Stimulated activated naive B cell treated with anti-CD40 and anti-IgM and Interleukin-4, amounts not matched to agents 10 μg/mL and 1 μg/mL and 100 μg/mL, for 72 hours (primary cell): ENCODE measurements at places on chromosomes 6 and 20.

- no peak for DNase-seq
Observed at GRCh38 chr6:81606965-81607381, 145.5 kb downstream of the TENT5A start.

- no peak for DNase-seq
Observed at GRCh38 chr6:7828124-7828523, 82.5 kb downstream of the TXNDC5 start.

DNA sequence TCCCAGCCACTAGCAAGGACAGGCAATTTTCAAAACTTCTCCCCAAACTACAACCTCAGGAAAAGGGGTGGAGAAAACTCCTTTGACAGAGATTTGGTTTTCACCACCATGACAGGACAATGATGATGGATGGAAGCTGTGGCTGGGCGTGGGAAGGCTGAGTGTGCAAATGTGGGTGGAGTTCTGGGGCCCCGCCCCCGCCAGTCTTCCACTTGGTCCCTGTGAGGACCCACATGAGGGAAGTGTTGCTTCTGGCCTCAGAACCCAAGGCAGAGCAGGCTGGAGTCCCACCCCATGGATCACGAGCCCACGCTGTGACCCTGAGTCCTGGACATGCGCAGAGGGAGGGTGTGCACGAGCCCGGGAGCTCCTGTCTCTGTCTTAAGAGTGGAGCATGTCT, 21.5 kb upstream of the MRGBP start:
- DNase-seq = no peak

DNA sequence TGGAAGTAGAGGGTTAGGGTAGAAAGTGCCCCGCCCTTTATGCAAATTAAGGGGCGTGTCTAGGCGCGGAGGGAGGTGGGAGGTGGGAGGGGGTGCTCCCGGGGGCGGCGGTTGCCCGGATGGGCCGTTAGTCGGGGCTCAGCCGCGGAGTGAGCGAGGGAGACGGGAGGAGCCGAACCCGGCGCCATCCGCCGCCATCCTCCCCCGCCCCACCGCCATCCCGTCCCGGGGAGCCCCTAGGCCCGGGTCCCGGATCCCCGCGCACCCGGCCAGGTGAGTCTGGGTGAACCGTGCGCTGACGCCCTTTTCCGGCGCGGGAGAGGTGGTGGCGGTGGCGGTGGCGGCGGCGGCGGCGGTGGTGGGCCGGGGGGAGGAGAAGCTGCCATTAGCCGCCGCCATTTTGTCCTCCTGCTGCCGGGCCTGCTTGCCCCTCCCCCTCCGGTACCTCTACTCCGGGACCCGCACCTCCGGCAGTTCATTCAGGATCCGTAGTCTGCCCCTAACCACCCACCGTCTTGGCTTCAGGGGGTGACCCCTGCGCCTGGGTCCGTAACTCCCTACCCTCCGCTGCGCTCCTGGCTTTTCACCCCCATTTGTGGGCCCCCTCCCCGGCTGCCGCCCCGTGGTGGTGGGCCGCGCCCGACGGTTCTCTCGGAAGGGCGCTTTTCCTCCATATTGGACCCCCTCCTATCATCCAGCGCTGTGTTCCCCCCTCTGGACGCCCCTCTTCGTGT, at the start of gene PRRC2A:
PRRC2A (plus strand) TSS at position 130 of the 734 bp plus-strand sequence. CDS start 2,075 bp downstream, outside the sequence.
- DNase-seq = no peak

GRCh38 chr6:5968817-5969734, 37.6 kb downstream of the NRN1 start:
- DNase-seq = no peak

DNA sequence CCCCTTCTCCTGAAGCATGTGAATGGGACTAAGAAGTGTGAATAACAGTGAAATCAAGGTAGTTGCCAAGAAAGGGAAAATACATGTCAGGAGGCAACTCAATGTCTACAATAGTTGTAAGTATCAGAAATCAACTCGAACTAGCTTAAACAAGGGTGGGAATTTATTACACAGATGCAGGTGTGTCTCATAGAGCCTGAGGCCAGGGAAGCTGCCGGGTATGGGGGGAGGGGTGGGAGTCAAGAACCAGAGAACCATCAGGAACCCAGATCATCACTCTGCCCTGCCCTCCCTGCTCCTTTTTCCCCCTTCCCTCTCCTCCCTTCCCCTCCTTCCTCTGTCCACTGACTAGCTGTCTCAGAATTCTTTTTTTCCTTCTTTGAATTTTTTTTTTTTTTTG, 34.9 kb upstream of the BMP6 start:
- no peak for DNase-seq

GRCh38 chr20:44615876-44616603, 33.7 kb downstream of the PKIG start:
- DNase-seq = no peak

- no peak for DNase-seq
Observed at GRCh38 chr6:168498161-168498843, 57.3 kb downstream of the SMOC2 start.

DNA sequence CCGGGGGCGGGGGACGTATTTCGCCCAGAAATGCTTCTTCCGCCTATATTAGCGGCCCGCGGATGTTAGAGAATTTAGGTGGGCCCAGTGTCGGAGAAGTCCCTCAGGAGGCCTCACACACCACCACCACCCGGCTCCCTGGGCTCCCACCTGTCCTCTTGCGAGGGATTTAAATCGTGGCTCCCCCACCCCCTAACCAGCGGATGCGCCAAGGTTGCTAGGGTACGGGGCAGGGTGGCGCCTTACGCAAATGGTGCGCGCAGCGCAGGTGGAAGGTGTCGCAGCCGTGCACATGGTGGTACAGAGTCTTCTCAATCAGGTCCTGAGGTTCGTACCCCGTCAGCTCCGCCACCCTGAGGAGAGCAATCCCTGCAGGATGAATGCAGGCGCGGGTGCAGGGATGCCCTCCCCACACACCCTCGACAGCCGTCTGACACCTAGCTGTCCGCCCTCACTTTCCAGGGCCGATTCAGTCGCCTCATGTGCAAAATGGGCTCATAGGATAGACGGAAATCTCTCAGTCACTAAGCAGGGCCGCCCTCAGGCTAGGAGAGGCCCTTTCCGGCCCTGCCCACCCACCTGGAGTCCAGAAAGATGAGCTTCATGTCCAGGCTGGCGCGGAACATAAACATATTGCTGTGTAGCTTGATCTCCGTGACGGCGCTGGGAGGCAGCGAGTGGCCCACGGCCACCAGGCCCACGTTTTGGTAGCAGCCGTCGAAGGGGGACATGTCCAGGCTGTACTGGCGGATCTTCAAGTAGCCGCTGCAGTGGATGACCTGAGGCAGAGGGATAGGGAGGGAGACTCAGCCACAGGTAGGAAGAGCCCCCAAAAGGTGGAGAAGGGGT, 16.6 kb downstream of the SIM1 start:
- no peak for DNase-seq

GRCh38 chr6:69813508-69813907, 16.7 kb upstream of the LMBRD1 start:
- DNase-seq = no peak

- DNase-seq = no peak
Observed at GRCh38 chr20:56995149-56995548, 271.3 kb downstream of the BMP7 start.

DNA sequence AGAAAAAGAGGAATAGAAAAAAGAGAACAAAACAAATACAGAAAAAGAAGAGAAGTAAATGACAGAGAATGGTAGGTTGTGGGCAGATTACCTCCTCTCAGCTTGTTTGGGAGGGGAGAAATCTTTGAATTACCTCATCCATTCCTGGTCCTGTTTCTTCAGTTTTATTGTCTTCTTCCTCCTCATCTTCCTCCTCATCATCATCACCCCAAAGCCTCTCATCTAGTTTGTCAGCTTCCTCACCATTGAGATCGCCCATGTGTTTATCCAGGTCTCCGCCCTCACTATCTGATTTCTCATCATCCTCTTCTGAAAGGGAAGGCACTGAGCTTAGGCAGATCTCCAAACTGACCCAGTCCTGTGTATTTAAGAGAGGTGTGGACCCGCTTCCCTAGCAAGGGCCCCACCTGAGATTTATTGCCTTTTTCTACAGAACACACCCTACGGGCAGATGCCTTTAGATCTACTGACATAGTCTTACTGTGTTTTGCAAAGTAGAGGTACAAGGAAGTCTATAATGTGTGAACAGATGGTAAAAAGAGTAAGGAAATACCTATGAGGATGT, 24.2 kb upstream of the LYRM2 start:
- DNase-seq = no peak

DNA sequence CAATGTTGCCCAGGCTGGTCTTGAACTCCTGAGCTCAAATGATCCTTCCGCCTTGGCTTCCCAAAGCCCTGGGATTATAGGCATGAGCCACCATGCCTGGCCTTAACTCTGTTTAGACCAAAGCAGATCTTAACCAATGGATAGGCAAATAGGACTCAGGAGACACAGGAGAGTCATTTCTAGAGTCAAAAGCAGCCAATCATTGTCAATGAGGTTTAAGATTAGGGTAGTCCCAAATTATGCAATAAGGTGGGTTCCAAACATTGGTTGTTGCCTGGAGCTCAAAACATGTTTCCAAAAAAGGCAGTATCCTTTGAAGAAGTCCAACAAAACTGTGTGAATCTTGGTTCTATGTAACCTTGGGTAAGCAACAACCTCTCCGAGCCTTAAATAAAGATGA, 95.7 kb upstream of the JARID2 start:
- no peak for DNase-seq

DNA sequence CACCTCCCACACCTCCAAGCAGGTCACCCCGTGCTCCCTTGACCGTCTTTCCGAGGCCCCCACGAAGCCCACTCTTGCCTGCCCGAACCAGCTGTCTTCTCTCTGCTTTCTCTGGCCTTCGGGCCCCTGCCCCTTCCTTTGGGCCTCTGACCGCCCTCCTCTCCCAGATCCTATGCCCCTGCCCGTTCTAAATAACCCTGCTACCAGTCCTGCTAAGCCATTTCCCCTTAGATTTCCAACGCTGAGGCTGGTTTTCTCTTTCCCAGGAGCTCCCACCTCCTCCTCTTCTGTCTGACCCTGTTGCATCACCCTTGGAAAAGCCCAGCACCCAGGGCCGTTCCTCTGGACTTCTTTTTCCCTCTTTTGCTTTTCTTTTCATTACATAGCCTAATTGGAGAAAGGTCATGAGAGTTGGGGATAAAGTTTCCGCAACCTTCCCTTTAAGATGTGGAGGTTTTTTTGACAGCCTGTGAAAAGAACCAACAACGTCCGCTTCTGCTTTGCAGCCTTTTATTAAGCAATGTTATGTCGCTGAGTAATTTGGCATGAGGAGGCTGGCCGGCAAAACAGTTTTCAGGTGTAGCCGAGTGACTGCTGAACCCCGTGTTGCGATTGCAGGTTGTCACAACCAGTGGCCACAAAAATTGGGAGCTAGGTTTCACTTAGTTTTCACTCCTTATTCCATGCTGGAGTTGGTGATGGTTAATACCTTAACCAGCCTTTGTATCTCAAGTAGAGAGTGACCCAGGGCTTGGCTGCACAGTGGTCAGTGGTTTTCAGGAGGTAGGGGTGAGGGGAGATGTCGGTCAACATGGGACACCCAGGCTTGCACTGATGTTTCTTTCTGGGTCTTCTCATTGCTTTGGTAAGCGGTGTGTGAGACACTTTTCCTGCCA, 970 bp downstream of the BLTP3A start:
- DNase-seq = peak; percentile 24

DNA sequence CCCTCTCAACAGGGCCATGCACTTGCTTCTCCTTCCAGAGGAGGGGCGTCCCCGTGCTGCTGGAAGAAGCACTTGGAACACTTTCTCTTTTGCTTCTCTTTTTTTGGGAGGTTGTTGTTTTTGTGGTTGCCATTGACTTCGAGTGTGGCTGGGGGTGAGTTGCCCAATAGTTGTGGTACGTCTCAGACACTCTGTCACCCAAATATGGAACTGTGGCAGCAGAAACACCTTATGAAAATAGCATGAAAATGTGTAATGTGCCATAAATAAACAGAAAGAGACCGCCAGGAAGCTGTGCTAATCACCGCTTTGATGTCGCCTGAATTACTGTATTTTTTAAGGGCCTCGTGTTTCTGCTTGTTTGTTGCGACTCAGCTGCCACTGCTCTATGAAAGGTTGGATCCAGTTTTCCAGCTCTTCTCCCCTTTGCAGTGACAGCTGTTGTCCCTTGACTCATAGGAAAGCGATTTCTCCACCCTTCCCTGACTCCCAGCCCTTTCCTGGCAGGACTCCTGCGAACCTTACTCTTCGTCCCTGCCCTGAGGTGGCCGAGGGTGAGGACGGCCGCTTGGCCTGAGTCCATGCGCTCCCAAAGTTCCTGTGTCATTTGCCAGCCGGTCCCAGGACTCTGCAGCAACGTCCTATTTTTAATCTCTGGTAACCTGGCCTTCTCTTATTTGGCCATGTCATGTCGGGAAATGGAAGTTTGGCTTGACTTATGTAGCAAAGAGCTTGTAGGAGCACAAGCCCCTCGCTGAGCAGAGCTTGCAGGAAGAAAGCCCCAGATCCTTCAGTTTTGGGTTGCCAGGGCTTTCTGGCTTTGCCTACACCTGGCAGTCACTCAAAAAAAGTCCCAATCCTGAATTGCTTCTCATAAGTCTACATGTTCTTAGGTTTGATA, 694.6 kb downstream of the QKI start:
- no peak for DNase-seq

DNA sequence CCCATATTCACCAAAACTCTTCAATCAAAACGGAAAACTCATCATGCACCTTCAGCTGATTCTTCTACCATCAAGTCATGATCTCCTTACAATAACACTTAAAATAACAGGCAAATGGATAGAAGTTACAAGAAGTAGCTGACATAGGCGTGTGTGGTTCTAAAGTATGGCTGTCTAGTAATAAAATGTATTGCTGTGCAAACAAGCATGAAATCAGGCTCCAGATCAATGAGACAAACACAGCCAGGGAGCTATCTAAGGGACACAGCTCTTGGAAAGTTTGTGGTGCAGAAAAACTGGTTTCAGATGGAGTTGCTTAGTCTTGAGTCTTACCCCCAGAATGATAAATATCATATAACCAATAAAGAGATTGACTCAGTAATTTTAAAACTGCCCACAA, 434.8 kb upstream of the NOX3 start:
- DNase-seq = no peak

- no peak for DNase-seq
Observed at GRCh38 chr6:43944908-43945767, 175.1 kb downstream of the VEGFA start.

GRCh38 chr6:169824848-169825557, 73.6 kb downstream of the ERMARD start:
- DNase-seq = no peak

- no peak for DNase-seq
Observed at GRCh38 chr20:2750491-2751251, 49.8 kb downstream of the CPXM1 start.

DNA sequence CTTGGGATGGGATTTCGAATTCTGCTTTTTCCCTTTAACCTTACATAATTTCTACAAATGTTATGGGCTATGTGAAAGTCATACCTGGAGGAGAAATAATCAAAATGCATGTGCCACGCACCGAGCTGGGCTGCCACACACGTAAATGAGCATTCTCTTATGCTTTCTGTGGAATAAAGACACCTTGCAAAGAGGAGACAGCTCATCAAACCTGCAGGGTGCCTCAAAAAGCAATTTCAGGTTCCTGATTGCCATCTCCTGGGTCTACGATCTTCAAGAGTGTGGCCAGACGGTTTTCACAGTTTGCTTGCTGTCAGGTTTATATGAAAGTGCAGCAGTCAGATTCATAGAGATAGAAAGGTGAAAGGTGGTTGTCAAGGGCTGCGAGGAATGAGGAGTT, 36.6 kb downstream of the DUSP22 start:
- no peak for DNase-seq

GRCh38 chr6:105499931-105500330, 97.0 kb upstream of the PREP start:
- no peak for DNase-seq

GRCh38 chr6:97423190-97423589, 140.2 kb upstream of the MMS22L start:
- no peak for DNase-seq

- no peak for DNase-seq
Observed at GRCh38 chr6:39821046-39821740, 29.0 kb downstream of the DAAM2 start.
